ENCODE measurements at places on chromosomes 1 and 21.

GRCh38 chr1:93447481-93448291, at the start of gene FNBP1L:
FNBP1L (plus strand) TSS chr1:93448118; CDS start chr1:93448282, 164 bp downstream.
- H3K27ac ChIP-seq: no peak within 1 kb of the TSS
- H3K4me3 ChIP-seq: peak within 1 kb of the TSS; percentile 82
- peak; percentile 53 for DNase-seq
- H3K4me1 ChIP-seq: peaks cover 17% of the 10 kb centered on the region

- DNase-seq: peak; percentile 19
- peaks cover 62% of the 10 kb centered on the region for H3K27me3 ChIP-seq
- no peak overlapping the region for H3K27ac ChIP-seq
These were observed 2.1 kb downstream of the KIF26B start for GRCh38 chr1:245156736-245157505.

DNA sequence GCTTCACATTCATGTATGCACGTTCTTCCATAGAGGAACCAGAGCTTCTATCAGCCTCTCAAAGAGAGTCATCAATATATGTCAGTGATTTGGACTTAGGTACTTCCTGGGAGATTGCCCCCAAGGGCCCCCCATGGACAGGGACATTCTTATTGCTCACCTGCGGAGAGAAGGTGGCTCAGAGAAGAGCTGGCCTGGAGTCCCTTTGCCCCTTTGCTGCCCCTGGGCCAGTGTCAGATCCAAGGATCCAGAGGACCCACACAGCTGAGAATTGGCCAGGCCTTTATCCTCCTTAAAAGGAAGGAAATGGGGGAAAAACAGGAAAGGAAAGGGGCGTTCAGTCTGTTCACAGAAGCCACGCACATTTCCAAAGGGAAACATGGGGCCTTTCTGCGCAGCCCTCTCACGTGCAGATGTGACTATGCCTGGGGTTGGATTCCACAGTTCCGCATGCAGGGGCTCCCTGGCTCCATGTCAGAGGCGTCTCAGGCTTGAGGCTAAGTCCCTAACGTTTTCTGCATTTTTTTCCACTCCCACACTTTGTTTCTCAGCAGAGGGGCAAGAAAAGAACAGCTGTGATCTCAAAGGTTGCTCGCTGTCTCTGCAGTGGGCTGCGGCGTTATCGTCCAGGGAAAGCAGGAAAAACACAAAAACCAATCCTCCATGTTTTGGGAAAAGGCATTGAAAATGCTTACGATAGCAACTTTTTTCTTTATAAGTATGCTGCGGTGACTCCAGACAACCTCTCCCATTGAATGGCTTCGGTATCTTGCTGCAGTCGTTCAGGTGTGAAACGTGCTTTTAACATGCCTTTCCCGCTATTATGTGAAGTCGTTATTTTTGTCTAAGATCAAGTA, 5.9 kb downstream of the C1orf226 start:
- no peak overlapping the region for H3K27ac ChIP-seq
- H3K4me1 ChIP-seq: peaks cover 5% of the 10 kb centered on the region
- H3K4me3 ChIP-seq: no peak overlapping the region

DNA sequence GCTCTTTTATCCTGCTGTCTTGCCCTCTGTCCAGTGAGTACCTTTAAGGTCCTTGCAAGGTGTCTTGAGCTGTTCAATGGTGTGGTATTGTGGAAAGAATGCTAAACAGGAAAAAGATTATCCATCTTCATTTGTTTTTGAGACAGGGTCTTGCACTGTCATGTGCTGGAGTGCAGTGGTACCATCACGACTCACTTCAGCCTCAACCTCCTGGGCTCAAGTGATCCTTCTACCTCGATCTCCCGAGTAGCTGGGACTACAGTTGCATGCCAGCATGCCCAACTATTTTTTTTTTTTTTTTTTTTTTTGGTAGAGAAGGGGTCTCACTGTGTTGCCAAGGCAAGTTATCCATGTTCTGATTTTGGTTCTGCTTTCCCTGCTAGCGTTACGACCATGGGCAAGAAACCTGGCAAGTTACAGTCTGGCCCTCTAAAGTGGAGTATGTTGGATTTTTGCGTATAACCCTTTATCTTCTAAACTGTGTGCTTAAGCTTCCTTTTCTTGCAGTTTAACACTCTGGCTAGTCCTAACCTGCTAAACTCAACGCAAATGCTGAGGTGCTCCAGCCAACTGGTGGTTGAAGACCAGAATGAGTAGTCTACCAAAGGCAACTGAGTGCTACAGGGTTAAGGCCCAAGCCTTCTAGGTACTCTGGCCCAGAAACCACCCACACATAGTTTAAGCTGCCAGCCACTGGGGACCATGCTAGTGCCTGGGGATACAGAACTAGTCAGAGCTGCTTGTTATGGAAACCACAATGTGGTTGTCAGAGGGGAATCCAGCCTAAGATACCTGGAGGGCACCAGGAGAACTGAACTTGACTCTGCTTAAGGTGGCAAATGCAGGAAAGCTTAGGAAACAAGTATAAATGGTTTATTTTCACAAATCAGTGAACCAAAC, 7.9 kb downstream of the RPL11 start:
- H3K4me3 ChIP-seq: no peak overlapping the region
- H3K4me1 ChIP-seq: peaks cover 55% of the 10 kb centered on the region
- peak; percentile 41 for DNase-seq
- peaks cover 79% of the 10 kb centered on the region for H3K36me3 ChIP-seq
- peak overlapping the region; percentile 73 for H3K27ac ChIP-seq

- peaks cover 2% of the 10 kb centered on the region for H3K27me3 ChIP-seq
- no peak overlapping the region for H3K27ac ChIP-seq
- H3K4me3 ChIP-seq: no peak overlapping the region
- peaks cover 12% of the 10 kb centered on the region for H3K4me1 ChIP-seq
- H3K36me3 ChIP-seq: no peaks in the 10 kb centered on the region
- no peak for DNase-seq
These were observed 165.5 kb upstream of the DUSP10 start for GRCh38 chr1:221907166-221907932.
